ENCODE measurements at places on chromosomes 1 and 21. TPM values are rescaled to one million over a fixed set of nuclear protein-coding genes. Genes with fewer than 3 reads are reported as not detected.

MGST3 gene
- total RNA-seq: 181 TPM

IFI44L gene
- total RNA-seq: 5.3 TPM

HSPA6 gene
- not detected for total RNA-seq

FBXO44 gene
- 7.8 TPM for total RNA-seq

FCRL1 gene
- not detected for total RNA-seq

CA6 gene
- not detected for total RNA-seq

KRTAP21-2 gene
- not detected for total RNA-seq

CHI3L2 gene
- total RNA-seq: not detected

PGLYRP3 gene
- total RNA-seq: not detected

GON4L gene
- total RNA-seq: 21.6 TPM

NBPF4 gene
- total RNA-seq: not detected

SCP2 gene
- total RNA-seq: 178 TPM

DCST2 gene
- 0.18 TPM for total RNA-seq

ARHGEF2 gene
- 114 TPM for total RNA-seq

SWT1 gene
- total RNA-seq: 2.3 TPM

HSD11B1 gene
- 155 TPM for total RNA-seq

EPB41 gene
- 6.2 TPM for total RNA-seq

Measured in myometrial cell (primary cell).